Right lung (tissue), 10 donors: ENCODE measurements at places on chromosomes 2 and 18.

DNA sequence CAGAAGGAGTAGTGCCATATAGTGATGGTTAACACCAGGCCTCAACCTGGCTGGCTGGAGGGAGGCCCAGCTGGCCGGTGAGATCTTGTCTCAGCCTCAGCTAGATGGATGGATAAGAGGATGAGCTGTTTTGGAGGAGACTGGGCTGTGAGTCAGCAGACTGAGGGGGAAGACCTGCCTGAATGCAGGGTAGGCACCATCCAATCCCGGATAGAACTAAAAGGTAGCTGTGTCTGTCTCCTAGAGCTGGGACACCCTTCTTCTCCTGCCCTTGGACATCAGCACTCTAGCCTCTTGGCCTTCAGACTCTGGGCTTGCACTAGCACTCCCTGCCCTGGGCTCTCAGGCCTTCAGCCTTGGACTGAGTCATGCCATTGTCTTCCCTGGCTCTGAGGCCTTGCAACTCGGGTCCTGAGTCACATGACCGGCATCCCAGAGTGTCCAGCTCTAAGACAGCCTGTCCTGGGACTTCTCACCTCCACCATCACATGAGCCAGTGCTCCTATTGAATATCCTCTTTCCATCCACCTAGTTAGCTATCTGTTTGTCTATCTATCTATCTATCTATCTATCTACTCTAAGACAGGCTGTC lies 131.3 kb downstream of the TPO start:
- DNase-seq, result no peak

DNA sequence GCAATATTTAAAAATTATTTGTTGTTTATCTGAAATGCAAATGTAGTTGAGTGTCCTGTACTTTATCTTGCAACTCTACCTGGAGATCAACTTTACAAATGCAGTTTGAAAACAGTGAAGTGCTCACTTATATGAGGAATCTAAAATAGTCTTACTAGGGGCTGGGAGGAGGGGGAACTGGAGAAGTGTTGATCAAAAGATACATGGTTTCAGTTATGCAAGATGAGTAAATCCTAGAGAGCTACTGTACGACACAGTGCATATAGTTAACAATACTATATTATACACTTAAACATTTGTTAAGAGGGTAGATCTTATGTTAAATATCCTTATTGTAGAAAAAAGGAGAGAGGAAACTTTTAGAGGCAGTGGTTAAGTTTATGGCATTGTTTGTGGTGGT lies 241.9 kb downstream of the BCL11A start:
- DNase-seq, result no peak

DNA sequence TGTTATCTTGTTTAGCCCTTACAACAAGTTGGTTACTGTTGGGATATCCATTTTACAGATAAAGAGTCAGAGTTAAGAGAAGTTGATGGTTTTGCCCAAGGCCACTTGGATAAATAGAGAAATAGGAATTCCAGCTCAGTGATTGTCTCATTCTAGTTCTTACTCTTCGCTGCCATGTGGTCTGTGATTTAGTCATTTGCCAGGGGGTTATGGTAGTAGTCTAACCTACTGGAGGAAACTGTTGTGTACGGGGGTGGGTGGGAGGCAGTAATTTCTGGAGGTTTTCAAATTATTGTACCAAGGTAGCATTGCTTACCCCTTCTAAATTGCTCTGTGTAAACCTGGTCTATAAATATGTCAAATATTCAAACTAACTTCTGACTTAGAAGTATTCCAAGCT lies 110.4 kb downstream of the MAP2 start:
- no peak for DNase-seq

- DNase-seq, result no peak
Observed at GRCh38 chr2:112835061-112835501, 1.5 kb downstream of the IL1B start.
